ENCODE measurements at places on chromosomes 11 and 22. TPM values are rescaled to one million over a fixed set of nuclear protein-coding genes. Genes with fewer than 3 reads are reported as not detected.

CLCF1 gene
- 1.1 TPM for total RNA-seq

TRIM6 gene
- not detected for total RNA-seq

IFITM10 gene
- 16.0 TPM for total RNA-seq

SLN gene
- total RNA-seq, result not detected

ASPHD2 gene
- 1.8 TPM for total RNA-seq

SHISAL1 gene
- not detected for total RNA-seq

FLRT1 gene
- total RNA-seq, result not detected

CRYBB3 gene
- total RNA-seq, result not detected

ACCSL gene
- not detected for total RNA-seq

XKR3 gene
- not detected for total RNA-seq

TENM4 gene
- 0.32 TPM for total RNA-seq

MYOD1 gene
- total RNA-seq, result not detected

RIN1 gene
- total RNA-seq, result 2.3 TPM

MS4A8 gene
- not detected for total RNA-seq

TXNRD2 gene
- 36.9 TPM for total RNA-seq

RFPL3 gene
- not detected for total RNA-seq

ACR gene
- not detected for total RNA-seq

SEPTIN5 gene
- 0.22 TPM for total RNA-seq

FGF3 gene
- not detected for total RNA-seq

STK33 gene
- not detected for total RNA-seq

BBOX1 gene
- total RNA-seq, result not detected

POU2AF2 gene
- not detected for total RNA-seq

All from naive thymus-derived CD4-positive, alpha-beta T cell (primary cell).